NCI-H524 treated with DMSO at 0.1 percent for 48 hours (cell line): ENCODE measurements at places on chromosomes 5 and 9.

- DNase-seq = no peak
Measured at GRCh38 chr5:16934123-16934522, 2.0 kb downstream of the MYO10 start.

- DNase-seq = no peak
Measured at GRCh38 chr9:131624636-131625507, 79.5 kb downstream of the PRRT1B start.

GRCh38 chr5:14954216-14954615 is 82.6 kb upstream of the ANKH start:
- no peak for DNase-seq

GRCh38 chr5:172680921-172681320 is 39.9 kb downstream of the NEURL1B start:
- no peak for DNase-seq

- DNase-seq = no peak
Measured at GRCh38 chr9:112175796-112176315, 759 bp upstream of the SUSD1 start.

GRCh38 chr9:81874931-81875330 is 53.3 kb upstream of the SPATA31D4 start:
- no peak for DNase-seq

DNA sequence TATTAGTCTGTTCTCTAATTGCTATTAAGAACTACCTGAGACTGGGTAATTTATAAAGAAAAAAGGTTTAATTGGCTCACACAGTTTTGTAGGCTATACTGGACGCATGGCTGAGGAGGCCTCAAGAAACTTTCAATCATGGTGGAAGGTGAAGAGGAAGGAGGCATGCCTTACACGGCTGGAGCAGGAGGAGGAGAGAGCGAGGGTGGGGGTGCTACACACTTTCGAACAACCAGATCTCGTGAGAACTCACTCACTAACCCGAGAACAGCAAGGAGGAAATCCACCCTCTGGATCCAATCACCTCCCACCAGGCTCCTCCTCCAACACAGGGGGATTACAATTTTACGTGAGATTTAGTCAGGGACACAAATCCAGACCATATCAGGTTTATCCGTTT is 90.0 kb downstream of the RMI1 start:
- DNase-seq = no peak

GRCh38 chr9:6764523-6764922 is 6.8 kb downstream of the KDM4C start:
- DNase-seq = no peak

DNA sequence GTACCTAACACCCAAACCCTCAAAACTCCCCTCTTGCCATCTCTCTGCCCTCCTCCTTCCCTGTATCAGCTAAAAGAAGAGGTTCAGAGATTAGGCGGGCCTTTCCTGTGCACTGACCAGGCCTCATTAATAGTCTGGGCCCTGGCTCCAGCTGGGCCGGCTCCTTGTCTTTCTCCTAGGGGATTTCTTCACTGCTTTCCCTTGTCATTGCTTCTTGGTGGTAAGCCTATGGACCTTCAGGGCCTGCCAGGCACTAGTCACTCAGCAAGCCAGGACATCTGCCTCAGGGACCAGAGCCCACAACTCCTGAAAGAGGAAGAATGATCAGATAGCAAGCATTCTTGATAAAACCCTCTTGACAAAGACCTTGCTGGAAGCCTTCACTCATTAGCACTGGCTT is 50.9 kb downstream of the MRRF start:
- peak; percentile 20 for DNase-seq

GRCh38 chr9:134179595-134179917 is 15.2 kb upstream of the RNU6ATAC start:
- DNase-seq = no peak

DNA sequence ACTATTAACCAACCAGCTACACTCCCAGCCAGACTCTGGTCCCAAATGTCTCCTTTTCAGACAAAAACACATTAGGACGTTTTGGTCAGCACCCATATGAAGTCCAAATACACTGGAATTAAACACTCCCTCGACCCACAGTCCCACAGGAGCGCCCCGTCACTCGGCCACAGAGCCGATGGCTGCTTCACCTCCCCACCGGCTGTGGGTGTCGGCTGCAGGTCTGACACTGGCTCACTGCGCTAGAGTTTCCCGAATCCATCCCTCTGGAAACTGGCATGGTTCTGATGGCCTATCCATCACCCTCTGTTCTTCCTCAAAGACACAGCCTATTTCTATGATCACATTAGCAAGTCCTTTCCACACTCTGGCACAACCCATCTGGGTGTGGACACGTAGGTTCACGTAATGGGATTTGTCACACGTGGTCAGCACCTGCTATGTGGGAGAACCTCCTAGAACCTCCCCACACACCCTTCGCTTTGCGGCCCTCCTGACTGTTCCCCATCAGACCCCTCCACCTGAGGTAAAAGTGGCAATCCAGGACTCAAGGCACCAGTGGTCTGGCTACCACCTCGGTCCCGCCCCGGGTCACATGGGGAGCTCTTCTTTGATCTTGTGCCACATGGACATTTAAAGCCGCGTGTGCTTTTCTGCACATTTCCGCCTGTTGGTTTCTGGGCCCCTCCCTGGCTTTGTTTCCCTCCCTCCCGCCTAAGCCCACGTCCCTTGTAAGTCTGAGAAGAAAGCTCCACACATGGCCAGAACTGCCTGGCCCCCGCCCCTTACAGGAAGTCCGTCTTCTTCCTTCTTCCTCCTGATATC is 131.1 kb upstream of the PHYKPL start:
- DNase-seq = no peak

- no peak for DNase-seq
Measured at GRCh38 chr5:136042665-136043121, 13.9 kb downstream of the TGFBI start.

GRCh38 chr9:36933676-36934215 is 100.3 kb downstream of the PAX5 start:
- DNase-seq = no peak

GRCh38 chr9:4344946-4345345 is 45.1 kb upstream of the GLIS3 start:
- no peak for DNase-seq

- no peak for DNase-seq
Measured at GRCh38 chr5:22708770-22709328, 144.3 kb downstream of the CDH12 start.

DNA sequence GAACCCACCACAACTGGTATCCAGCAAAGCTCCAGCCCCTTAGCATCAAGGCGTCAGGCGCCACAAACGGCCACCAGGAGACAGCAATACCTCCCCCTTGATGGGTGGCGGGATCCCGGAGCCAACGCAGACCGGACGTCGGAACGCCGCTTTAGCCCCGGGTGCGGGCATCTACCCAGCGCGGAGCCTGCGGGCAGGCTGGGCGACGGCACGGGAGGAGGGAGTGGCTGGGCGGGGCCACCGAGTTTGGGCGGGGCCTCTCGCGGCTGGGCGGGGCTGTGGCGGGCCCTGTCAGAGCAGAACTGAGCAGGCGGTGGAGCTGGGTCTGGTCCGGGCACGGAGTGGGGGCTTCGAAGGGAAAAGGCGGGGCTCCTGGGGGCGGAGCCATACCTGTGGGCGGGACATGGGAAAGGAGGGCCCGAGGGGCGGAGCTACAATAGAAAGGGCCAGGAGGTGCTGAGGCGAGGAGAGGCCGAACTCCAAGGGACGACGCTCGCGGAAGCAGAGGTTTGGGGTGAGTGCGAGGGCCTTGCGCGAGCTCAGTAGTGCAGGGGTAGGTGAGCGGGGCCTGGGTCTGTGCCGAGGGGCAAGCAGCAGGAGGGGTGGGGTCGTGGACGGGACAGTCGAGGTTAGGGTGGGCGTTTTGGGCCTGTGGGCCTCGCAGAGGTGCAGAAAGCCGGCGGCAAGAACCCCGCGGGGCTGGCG is 40.2 kb upstream of the GARNL3 start:
- DNase-seq = peak; percentile 57

DNA sequence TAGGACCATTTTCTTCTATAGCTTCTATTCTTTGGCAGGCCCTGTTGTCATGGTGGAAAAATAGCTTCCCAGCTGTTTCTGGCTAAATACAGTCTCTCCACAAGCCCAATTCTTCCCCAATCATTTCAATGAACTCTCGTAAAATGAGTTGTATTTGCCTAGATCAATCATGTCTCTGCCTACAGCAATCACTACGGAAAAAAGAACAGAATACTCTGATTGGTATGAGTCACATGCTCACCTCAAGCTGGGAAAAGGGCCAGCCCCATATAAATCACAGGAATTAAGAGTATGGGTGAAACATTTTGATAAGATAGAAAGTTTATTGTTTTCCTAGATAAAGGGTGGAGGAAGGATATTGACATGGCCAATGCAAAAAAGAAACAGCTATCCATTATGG is 711.4 kb downstream of the EFNA5 start:
- no peak for DNase-seq

DNA sequence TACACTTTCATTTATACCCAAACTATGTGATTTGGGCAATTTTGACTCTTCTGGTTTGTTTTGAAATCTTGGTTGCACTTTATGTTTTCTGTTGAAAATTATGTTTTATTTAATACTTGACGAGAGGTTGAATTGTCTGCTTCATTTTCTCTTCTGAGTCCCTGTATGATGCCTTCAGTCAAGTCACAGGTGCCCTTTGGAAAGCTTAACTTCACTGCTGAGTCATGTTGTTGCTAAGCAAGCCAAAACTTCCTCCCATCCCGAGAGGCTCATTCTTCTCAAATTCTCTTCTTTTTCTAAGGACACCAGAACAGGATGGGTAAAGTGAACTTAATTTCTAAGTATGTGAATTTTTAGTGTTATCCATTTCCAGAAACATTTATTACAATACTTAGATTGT is 455.3 kb upstream of the PTGER4 start:
- DNase-seq = no peak

DNA sequence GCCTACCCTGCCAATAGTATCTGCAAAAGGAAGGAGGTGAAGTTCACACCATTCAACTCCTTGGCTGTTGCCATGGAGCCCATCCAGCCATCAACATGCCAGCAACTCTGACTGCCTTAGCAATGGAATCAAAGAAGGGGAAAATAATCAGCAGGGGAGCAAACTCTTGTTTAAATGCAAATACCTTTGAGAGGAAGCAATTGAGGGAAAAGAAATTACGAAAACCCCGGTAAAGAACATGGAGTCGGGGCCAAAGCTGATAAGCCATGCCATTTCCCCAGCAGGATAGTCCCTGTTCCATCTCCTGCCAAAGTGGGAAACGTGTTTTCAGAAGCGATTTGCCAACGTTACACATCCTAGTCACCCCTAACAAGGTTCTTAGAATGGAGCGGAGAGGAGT is 69.0 kb downstream of the MFAP3 start:
- DNase-seq = no peak

GRCh38 chr5:36059571-36060419 is 6.9 kb downstream of the UGT3A2 start:
- DNase-seq = no peak
